ENCODE measurements at places on chromosomes 2 and 18.
A peak's percentile ranks its signal among the peaks of the same experiment; 100 is the strongest.

DNA sequence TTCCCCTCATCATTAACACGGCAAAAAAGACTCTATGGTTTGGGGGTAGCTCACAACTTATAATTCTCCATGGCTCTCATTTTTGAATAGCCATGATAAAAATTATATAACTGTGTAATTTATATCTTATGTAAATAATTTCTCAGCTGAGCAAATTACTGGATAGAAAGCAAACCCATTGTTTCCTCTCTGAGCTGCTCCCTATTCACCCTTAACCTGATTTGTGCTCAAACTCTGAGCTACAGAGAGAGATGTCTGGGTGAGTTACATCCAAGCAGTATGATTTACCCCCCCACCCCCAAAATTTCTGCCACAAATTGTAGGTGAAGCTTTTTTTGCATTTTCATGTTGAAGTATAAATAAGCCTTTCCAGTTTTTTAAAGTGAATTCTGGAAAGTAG lies 123.7 kb downstream of the TFCP2L1 start:
- DNase-seq = no peak

DNA sequence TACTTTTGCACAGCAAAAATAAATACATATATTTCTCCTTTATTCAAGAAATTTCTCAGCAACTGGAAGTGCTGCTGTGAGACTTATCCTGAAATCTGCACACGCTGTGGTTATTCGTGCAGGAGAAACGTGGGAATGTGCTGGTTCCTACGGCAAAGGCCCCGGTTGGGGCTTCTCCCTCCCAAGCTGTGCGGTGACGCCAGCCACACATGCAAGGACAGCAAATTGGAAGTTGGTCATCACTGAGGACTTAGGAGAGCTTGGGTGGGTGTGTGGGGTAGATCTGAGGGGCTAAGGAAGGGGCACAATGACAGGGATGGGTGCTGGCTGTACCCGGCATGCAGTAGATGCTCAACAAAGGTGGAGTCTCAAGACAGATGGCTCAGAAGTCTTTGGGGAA lies 16.5 kb upstream of the MTCL1 start:
- no peak for DNase-seq

- peak; percentile 54 for DNase-seq
These were observed 9.5 kb downstream of the HS1BP3 start for GRCh38 chr2:20641123-20641985.

GRCh38 chr2:46967990-46968647 lies 52.5 kb upstream of the MCFD2 start:
- DNase-seq = peak; percentile 48

DNA sequence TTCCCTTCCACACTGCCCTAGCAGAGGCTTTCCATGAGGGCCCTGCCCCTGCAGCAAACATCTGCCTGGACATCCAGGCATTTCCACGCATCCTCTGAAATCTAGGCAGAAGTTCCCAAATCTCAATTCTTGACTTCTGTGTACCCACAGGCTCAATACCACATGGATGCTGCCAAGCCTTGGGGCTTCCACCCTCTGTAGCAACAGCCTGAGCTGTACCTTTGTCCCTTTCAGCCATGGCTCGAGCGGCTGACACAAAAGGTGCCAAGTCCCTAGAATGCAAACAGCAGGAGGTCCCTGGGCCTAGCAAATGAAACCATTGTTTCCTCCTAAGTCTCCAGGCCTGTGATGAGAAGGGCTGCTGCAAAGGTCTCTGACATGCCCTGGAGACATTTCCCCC lies 744.5 kb upstream of the LINC00305 start:
- peak; percentile 19 for DNase-seq

DNA sequence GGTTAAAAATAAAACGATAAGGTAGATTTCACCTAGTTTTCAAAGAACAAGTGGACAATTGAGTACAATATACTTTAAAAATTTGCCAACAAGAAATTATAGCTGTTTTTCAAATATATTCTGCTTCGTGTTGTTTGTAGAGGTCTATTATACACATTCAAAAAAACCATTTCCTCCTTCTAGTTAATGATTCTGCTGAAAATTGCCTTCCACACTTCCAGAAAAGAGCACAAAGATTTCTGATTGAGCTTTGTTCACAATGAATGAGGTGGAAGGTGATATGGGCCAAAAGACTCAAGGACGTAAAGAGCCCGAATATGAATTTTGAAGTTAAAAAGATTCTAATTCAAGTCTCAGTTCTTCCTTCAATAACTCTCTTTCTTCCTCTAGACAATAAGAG lies 277.0 kb upstream of the SESTD1 start:
- no peak for DNase-seq

- DNase-seq = peak; percentile 21
These were observed 130.9 kb downstream of the EXOC6B start for GRCh38 chr2:72694715-72695496.

DNA sequence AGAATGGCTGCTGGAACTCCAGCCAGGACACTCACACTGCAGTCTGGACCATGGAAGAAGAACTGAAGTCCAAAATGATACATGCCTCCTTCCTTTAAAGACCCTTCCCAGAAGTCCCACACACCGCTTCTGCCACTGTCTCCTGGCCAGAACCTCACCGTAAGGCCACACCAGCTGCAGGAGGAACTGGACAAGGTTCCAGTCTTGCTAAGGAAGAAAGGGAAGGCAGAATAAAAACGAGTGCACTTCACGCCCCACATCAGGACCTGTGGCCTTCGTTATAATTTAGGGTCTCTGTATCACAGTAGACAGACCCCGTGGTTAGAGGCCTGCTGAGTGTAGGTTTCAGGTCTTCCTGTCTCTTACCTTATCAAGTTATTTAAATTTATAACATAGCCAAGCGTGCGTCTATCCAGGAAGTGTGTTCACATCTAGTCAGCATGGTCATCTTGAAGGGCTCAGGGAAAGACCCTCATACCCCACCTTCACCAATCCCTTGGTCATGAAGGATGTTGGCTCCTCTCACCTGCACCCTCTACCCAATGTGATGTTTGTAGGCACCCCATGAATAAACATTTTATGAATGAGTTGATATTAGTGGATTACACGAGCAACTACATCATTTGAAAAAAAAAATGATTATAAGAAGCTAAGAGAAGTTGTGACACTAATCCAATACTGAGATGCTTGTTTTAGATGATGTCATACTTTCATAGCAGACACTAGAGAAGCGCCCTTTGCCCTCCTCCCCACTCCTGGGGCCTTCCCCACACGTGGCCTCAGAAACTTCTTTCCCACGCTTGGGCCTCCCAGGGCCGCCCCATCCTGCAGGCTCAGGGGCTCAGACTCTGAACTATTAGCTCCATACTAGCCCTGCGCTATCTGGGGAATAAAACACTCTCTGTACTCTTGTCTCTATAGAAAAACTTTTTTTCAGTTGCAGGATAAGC lies 157.6 kb downstream of the FAM210A start:
- no peak for DNase-seq

DNA sequence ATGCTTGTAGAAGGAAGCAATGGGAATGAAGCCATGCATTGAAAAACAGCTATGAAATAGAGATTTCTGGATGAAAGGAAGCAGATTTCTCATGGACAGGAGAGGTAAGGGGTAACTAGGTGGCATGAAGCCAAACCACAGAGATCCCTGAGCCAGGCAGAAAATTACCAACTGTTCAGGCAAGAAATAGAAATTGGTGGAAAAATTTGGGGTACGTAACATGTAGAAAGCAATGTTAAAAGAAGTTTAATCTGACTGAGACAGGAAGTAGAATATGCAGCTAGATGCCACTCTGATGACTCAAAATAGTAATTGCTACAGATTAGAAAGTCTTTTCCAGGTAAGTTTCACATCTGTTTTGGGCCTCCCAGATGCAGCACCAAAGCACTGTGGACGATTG lies 928.5 kb upstream of the CELF4 start:
- DNase-seq = peak; percentile 16

DNA sequence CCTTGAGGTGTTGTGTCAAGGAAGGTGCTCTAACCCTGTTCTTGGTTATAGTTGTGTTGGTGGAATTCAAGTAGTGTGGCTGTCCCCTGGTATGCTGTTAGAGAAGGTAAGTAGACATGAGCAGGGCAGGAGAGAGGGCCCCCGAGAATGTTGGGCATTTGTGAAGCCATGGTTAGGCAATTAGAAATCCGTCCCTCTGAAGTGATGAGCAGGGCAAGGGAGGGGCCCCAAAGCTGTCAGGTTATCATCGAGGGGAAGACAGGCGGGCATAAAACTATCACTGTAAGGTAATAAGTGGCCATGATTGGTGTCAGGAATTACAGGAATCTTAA lies 5.2 kb downstream of the XRCC5 start:
- DNase-seq = no peak

GRCh38 chr2:134372611-134373131 lies 118.8 kb downstream of the MGAT5 start:
- DNase-seq = no peak

DNA sequence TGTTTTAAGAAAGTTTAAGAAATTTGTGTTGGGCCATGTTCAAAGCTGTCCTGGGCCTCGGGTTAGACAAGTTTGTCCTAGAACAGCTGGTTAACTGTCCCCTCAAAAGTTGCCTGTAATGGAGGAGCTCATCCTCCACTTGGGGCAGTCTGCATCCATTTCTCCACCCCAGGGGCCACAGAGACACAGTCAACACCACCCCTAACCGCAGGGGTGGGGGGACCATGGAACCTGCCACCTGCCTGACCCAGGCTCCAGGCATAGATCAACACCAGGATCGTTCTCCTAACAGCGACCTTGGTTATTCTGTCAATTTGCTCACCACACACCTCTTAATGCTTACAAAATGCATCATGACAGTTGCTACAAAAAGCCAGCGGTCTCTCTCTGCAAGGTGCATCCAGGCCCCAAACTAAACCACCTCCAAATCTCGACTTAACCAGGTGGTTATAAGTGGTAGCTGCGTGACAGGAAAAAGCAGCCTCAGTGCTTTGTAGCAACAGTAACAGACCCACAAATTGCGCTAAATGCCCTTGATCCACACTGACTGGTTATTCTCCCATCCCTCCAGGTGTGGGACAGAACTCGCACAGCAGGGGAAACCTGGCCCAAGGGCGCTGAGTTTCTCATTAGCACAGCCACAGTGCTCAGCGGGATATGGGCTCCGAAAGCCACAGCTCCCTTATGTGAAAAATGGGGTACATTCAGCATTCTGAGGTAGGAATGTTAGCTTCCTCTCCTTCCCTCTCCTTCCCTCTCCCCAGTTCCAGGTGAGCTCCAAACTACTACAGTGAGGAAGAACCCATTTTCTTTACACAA lies 48.0 kb downstream of the HDLBP start:
- DNase-seq = no peak

DNA sequence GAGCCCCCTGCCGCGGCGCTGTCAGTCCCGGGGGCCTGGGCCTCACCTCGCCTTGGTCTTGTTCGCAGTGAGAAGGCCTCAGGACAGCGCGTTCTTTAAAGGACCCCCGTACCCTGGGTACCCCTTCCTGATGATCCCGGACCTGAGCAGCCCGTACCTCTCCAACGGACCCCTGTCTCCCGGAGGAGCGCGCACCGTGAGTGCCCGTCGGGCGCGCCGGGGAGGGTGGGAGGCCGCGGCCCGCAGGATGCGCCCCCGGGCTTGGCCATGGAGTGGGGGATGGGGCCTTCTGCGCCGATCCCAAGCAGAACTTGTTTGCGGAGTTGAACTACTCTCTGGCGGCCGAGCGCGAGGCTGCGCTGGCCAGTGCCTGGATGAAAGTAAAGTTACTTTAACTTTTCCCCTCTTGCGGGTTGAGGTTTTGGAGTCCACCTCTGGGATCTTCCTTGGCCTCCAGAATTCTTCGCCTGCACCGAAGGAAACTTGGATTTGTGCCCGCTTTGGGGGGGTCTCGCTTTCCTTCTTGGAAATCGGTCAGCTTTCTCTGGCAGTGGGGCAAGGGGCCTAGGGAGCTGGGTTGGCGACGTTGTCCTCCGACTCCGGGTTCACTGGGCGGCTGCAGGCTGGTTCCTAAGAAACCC lies 1.2 kb downstream of the TCF7L1 start:
- peak; percentile 80 for DNase-seq

GRCh38 chr2:1170241-1170640 lies 219.6 kb downstream of the SNTG2 start:
- DNase-seq = no peak

DNA sequence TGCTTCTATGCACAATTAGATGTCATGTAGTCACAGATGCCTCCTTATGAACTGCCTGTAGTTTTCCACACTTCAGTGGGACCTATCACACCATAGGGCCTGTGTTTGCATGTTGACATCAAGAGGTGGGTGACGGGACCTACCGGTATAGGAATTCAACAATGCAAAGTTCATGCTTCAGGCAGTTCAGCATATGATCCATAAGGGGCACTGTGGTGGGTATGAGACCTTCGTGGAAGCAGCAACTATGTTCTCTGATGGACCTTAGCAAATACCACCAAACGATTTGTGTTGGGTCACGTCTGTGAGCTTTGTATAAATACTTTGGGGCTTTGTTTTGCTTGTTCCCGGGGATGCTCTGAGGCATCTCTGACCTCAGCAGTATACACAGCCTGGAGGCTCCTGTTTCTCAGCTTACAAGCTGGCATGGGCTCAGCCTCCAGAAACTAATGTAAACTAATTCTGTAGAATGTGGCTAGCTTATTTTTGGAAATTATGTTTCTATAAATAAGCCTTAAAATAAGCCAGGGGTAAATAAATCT lies 111.6 kb downstream of the DTNA start:
- peak; percentile 64 for DNase-seq

- no peak for DNase-seq
These were observed 148.5 kb downstream of the PPP1R1C start for GRCh38 chr2:182134201-182134600.

GRCh38 chr2:128347171-128347558 lies 28.5 kb upstream of the HS6ST1 start:
- no peak for DNase-seq

DNA sequence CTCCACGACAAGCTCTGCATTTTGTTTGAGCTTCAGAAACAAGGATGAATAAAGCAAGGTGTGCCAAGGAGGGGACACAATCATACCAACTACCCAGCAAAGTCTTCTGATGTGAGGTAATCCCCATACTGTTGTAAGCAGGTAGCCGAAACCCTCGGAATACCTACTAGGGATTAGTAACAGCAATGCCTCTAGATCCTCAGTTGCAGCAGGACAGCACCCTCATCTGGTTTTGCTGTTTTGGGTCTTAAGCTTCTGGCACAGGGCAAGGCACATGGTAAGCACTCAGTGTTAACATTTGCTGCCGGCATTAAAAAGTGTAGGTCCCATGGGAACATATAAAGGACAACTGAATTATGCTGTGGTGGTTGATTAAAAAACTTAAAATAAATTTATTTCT lies 16.0 kb upstream of the LINC00305 start:
- DNase-seq = peak; percentile 55

All from mesendoderm (in vitro differentiated cells).